T-helper 17 cell (primary cell): ENCODE measurements at places on chromosomes 12 and 14.

DNA sequence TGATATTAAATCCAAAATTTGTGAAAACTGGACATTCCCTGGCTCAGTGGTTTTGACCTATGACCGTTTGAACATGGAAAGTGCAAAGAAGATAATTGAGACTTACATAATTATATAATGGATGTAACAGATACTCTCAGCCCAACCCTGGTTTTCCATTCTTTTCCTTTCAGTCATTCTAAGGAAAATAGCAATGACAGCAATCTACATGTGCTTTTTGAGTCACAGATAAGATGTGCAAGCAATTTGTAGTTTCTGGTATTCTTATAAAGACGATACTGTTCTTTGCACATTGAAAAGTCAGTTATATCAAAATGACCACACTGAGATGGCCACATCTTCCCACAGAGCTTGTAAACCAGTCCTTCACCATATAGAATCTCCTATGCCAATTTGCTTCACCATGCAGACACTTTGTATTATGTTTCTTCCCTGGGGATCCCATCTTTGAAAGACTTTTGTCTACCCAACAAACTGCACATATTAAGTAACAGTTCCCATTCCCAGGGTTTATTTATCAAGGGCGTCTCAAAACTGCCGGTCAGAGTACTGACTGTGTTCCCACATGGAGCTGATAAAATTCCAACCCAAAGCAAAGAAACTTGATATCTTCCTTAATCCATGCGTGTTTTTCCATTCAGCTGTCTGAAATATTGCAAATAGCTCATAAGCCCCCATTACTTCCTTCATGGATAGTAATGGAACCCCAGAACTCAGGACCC, 34.8 kb downstream of the PLXNC1 start:
- DNase-seq = no peak

GRCh38 chr14:77278461-77279230, 7.6 kb upstream of the NGB start:
- no peak for DNase-seq

- no peak for DNase-seq
These were observed 24.4 kb downstream of the SLC38A1 start for GRCh38 chr12:46244273-46244915.

DNA sequence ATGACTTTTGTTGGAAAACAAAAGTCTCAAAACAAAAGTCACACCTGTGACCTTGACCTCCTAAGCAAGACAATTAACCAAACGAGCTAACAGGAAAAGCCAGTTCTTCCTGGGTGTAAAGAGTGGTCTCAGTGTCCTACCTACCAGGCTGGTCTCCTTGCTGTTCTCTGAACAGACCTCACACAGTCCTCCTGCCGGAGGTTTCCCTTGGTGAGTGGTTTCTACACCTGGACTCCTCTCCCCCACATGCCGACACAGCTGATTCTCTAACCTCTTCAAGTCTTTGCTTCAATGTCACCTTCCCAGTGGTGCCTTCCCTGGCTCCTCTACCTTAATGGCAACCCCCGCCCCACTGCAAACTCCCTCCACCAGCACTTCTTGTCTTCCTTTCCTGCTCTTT, 238.6 kb downstream of the ZFP36L1 start:
- no peak for DNase-seq

- no peak for DNase-seq
These were observed 3.9 kb downstream of the ANKRD33 start for GRCh38 chr12:51891843-51892242.
